ENCODE measurements at places on chromosomes 7 and 10. TPM values are rescaled to one million over a fixed set of nuclear protein-coding genes. Genes with fewer than 3 reads are reported as not detected.

The TMEM196 gene
- not detected for total RNA-seq

The ZNF804B gene
- not detected for total RNA-seq

The ATG9B gene
- not detected for total RNA-seq

The VPS37D gene
- total RNA-seq = 3.7 TPM

The MINDY4 gene
- 8.5 TPM for total RNA-seq

The SPDYE11 gene
- total RNA-seq = not detected

The HTR5A gene
- total RNA-seq = not detected

The CDC14C gene
- total RNA-seq = not detected

The FFAR4 gene
- total RNA-seq = not detected

The PNLIPRP2 gene
- total RNA-seq = not detected

Data from myometrial cell (primary cell).